ENCODE measurements at places on chromosomes 3 and 15. TPM values are rescaled to one million over a fixed set of nuclear protein-coding genes. Genes with fewer than 3 reads are reported as not detected.

DNA sequence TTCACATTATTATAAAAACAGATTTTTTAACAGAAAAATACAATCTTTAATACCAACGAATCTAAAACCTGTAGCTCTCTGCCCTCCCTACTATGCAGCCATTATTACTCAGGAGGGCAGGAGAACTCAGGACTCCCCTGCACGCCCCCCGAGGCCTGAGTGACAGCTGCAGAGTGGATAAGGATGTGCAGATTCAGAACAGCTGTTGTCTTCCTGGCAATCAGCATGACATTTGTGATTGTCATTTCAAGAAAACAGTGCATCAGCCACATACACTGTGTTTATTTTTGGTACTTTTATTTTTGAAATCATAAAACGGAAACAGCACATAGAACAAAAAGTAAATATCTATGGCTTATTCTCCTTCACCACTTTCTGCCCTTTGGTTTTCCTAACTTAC is 450.8 kb downstream of the OCA2 start:
- H3K27me3 ChIP-seq = no peaks in the 10 kb centered on the region
- no peak overlapping the region for H3K27ac ChIP-seq
- no peaks in the 10 kb centered on the region for H3K36me3 ChIP-seq
- no peak for DNase-seq
- no peaks in the 10 kb centered on the region for H3K4me1 ChIP-seq

DNA sequence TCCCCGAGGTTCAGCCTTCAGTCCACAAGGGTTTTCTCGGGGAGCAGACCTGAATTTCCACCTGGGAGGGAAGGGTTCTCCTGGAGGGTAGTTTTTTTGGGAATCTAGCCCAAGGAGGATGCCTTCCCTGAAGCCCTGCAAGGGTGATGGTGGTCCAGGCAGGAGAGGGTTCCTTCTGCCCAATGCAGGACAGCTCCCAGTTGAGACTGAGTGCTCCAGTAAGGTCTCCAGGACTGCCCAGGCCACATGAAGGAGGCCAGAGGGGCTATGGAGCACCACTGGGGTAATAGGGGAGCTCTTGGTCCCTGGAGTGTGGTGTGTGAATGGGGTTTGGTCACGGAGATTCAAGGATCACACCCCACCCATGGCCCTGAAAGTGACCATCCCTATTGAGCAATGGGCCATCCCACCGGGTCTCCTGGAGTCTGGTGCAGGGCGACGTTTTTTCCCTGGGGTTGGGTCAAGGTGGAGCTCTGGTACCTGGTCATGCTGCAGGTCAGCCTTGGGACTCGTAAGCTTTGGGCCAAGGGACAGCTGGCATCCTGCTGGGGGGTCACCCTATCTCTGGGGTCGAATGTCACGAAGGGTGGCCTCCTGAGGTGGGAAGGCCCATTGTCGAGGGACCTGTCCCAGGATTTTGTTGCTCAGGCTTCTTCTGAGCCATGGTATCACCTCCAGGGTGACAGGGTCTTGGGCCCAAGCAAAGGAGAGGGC is 196.5 kb downstream of the UBE3A start:
- H3K27me3 ChIP-seq = no peaks in the 10 kb centered on the region
- H3K27ac ChIP-seq = no peak overlapping the region
- H3K4me1 ChIP-seq = no peaks in the 10 kb centered on the region

GRCh38 chr3:192038726-192039125 is 577.8 kb downstream of the PYDC2 start:
- H3K36me3 ChIP-seq = no peaks in the 10 kb centered on the region
- no peaks in the 10 kb centered on the region for H3K27me3 ChIP-seq
- H3K27ac ChIP-seq = no peak overlapping the region
- H3K4me3 ChIP-seq = no peak overlapping the region
- DNase-seq = no peak

PCOLCE2 gene
- not detected for total RNA-seq

LSM3 gene
- total RNA-seq = 14.3 TPM

Data from activated naive CD8-positive, alpha-beta T cell treated with anti-CD3 and anti-CD28 coated beads, Interleukin-2, amount 10 ng/mL, durations not matched to agents 7 days and 5 days (primary cell).